Muscle of leg (tissue), 16 donors: ENCODE measurements at places on chromosomes 4 and X. TPM values are rescaled to one million over a fixed set of nuclear protein-coding genes. Genes with fewer than 3 reads are reported as not detected.

DNA sequence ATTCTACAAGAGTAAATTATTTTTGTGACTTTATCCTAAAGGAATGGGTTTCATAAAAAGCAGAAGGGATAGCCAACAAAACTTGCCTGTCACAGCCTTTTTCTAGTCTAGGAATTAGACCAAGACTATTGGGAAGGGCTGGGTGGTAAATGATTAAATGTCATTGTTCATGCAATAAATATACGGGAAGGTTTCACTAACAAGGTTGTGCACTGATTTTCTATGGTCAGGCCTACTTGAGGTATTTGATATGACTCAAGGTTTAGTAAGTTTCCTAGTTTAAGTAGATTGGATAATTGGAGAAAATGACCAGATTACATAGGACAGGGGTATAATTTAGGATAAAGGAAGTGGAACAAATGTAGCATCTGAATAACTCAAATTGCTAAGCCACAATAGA lies 249.1 kb upstream of the BMP3 start:
- DNase-seq, result no peak

- no peak for DNase-seq
Observed at GRCh38 chrX:22163326-22163725, 109.4 kb upstream of the CBLL2 start.

DNA sequence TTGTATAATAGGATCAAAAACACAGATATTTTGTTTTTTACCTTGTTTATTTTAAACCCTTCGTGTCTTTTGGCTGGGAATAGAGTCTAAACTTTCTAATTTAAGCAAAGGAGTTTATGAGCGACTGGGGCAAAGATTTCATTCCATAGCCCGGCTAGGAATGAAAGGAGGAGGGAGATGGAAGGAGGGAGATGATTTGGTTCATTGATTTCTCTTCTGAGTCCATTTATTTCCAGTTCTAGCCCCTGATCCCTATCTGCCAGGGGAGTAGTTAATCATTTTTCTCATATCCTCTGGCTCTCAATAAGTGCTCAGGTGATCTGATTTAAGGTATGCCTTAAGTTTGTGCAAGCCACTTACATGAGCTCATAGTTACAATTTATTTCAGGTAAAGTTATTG lies 120.0 kb downstream of the SPRY1 start:
- DNase-seq, result no peak

GRCh38 chr4:186759990-186760389 lies 36.3 kb upstream of the FAT1 start:
- no peak for DNase-seq

DNA sequence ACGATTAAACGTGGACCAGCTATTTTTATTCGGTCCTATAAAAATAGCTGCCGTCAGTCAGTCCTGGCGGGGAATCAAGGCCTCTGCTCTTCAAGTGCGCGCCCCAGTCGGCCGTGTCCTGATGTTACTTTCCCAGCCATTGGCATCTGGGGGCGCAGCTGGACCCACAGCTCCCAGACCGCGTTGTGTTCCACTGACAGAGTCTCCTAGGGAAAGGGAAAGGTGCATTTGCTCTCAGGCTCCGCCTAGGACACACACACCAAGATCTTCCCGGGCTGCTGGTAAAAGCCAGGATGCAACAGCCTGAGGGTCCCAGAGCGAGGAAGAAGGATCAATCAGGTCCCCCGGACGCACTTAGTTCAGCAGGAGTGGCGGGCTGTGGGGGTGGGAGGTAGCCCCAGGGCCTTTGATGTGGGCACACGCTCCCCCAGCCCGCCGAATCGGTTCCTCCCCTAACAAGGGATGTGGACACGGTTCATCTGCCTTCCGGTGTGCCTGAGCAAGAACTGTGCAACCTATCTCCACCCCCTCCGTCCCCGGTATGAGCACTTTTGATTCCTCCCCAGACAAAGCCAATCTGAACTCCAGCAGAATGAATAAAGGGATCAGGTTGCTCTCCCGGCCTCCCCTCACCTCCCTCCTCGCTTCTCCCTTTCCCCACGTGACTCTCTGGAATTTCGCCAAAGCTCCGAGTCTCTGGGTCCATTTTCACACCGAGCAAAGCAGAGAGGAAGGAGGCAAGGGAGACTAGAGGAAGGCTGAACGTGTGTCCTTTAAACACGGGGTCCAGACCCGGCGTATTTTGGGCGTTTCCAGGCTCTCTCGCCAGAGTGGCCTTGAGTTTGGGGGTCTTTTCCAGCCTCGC lies 626 bp upstream of the FRAS1 start:
- peak; percentile 94 for DNase-seq

DNA sequence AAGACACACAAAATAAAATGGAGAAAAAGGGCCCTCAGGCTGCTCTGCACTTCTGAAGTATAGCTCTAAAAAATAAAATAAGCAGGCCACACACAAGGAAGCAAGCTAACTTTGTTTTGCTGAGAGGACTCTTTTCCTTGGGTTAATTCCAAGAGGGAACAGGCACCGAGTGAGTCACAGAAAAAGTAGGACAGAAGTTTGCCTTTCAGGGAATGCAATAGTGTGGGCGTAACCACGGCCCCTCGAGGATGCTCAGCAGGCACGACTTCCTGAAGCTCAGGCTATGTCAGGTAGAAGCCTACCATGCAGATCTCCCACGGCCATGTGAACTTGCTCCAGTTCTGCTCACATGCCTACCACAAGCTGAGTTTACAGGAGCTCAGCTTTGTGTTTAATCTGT lies 22.1 kb downstream of the PPP1R2C start:
- no peak for DNase-seq

Gene SMPX
- 281 TPM for total RNA-seq

DNA sequence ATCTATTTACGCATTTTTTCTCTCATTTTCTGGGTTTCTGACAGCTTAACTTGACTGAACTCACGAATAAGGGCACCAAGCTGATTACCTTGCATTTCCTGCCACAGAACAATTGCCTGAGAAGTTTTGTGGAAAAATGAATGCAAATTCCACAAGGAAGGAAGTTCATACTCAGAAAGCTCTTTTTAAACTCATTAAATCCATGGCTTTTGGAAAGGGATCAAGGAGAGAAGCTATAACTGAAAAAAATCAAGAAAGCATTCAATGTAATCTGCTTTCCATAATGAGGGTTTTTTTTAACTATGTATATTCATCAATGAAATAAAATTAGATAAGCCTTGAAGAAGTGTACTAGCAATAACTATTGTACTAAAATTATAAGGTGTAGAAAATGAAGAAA lies 252.5 kb downstream of the GPM6A start:
- DNase-seq, result no peak

DNA sequence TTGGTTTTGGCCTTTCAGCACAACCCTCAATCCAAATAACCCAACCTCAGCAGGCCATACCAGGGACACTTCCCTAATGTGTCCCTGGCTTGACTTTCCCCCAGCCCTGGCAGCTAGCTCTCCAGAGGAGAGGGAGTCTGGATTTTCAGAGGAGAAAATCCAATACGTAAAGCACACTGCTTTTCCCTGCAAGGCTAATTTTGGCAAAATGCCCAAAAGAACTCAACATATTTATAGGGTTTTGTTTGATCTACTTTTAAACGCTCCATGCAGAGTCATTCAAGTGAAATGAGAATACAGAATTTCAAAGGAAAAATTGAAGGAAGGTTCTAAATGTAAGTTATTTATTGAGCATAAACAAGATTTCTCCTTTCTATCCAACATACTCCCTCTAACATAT lies 167.2 kb downstream of the SH3KBP1 start:
- DNase-seq, result peak; percentile 50

DNA sequence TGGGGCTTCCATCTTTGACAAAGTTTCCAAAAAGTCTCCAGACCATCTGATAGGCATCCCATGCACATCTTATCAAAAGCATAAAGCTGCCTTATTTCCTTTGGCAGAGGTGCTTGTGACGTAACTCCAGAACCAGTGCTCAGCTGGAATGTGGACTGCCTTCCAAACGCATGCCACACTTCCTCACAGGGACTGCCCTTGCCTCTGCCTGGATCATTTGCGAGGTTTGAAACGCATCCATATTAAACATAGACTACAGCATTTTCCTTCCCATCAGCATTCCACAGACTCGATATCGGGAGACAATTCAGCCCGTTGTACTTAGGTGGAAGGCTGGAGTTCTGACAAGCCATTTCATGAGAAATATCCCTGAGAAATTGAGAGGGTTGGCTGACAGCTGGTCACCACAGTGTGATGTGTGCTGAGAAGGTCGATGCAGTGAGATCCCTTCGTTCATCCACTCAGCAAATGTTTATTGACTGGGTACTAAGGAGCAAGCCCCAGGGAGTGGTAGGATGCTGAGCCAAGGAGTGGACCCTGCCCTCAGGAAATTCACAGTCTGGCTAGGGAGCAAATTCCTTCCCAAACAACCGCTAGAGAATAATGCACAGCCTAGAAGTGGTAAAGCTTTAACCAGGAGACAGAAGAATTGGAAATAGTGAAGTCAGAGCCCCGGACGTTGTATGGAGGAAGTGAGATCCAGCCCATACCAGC lies 376.0 kb downstream of the BCOR start:
- no peak for DNase-seq

DNA sequence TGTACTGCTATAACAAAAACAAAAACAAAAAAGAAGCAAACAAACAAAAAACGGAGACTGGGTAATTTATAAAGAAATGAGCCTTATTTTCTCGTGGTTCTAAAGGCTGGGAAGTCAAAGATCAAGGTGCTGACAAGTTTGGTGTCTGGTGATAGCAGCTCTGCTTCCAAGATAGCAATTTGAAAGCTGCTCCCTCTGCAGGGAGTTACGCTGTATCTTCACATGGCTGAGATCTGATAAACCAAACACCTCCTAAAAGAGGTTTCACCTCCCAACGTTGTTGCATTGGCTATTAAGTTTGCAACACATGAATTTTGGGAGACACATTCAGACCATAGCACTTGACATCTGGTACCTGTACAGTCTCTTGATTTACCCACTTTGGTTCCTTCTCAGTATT lies 854.2 kb downstream of the CENPC start:
- DNase-seq, result no peak

DNA sequence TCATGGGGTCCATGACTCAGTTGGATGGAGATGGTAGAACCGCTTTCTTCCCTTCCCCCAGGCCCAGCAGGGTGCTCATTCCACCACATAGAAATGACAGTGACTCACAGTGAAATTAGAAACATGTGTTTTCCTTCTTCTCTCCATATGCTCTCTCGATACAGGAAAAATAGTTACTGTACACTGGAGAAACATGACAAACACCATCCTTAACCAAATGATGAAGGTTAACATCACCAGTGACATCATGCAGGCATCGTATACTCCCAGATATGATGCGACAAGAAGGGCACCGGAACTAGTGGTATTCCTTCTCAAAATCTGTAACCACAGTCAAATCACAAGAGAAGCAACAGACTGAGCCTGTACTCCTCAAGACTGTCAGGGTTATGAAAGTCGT lies 11.7 kb upstream of the RAB40A start:
- no peak for DNase-seq

DNA sequence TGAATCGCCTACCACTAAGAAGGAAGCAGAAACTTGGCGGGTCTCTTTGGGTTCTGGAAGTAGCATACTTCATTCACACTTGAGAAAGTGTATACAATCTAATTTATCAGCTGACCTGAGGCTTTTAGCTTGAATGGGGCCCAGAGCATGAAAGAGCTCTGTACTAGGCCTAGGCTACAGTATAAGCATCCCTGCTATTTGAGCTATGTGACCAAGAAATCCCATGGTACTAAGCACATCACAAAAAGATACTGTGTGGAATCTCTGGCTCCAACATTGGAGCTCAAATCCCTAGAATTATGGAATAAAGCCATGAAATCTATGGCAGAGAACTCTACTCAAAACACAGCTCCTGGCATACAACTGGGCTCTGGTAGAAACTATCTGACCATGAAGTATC lies 43.9 kb upstream of the CCDC149 start:
- peak; percentile 39 for DNase-seq

- no peak for DNase-seq
Observed at GRCh38 chr4:24915121-24915922, 2.5 kb upstream of the CCDC149 start.

Gene DCAF4L1
- total RNA-seq, result 0.18 TPM

Gene CABS1
- not detected for total RNA-seq

DNA sequence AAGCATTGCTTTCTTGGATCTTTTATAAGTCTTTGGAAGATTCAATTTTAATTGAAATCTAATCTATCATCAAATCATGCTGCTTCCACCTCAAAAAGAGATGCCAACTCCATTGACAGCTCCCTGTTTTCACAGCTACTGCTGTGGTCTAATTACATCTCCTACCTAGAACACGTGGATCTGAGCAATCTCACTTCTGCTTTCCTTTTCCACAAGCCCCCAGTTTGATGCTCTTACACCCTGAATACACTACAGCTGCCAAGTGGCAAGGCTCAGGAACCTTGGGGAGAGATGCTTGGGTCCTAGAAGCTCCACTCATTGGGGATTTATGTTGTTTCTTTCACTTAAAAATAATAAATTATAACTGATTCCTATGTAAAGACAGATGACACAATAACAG lies 172.0 kb downstream of the CFAP299 start:
- DNase-seq, result no peak

GRCh38 chrX:150841456-150842197 lies 56.8 kb downstream of the CD99L2 start:
- no peak for DNase-seq

DNA sequence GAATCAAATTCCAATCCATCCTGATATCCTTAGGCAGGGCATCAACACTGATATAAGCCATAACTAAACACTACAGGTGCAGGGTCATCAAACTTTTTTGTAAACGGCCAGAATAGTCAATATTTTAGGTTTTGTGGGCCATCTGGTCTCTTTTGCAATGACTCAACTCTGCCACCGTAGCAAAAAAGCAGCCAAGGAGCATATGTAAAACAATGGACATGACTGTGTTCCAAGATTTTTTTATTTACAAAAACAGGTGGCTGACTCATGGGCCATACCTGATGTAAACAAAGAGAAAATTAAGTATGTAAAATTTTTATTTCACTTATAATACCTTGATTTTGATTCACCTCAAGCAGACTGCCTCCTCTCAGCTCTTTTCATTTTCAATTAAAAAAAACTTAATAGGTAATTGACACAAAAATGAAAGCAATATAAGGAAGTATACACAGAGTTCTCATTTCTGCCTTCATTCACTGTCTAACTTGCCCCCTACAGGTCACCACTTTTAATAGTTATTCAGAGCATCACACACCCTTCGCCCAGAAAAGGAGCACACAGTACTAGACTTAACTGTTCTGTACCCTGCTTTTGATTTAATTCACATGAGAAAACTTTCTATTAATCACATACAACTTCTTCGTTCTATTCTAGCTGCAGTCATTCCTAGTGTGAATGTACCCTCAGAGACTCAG lies 35.3 kb upstream of the GPM6B start:
- no peak for DNase-seq

Gene MAGEB2
- not detected for total RNA-seq

DNA sequence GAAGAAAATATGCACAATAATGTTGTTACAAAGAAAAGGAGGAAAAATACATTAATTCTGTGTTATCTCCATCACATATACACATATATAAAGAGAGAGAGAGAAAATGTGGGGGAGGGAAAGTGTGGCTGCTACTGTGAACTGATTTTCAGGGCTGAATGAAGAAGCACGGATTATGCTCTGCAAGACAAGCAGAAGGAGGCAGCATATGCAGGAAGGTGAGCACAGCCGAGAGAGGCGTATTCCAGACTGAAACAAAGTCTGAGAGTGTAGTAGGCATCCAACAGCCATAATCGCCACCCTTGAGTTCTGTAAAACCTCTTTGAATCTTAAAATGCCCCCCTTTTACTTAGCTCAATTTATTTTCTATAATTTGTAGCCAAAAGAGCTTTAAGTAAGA lies 1081.8 kb upstream of the GRID2 start:
- DNase-seq, result no peak

GRCh38 chr4:136369073-136369472 lies 1163.2 kb downstream of the PCDH18 start:
- DNase-seq, result no peak

Gene FRG2
- not detected for total RNA-seq
